ENCODE measurements at places on chromosomes 3 and 15.
A peak's percentile ranks its signal among the peaks of the same experiment; 100 is the strongest.

DNA sequence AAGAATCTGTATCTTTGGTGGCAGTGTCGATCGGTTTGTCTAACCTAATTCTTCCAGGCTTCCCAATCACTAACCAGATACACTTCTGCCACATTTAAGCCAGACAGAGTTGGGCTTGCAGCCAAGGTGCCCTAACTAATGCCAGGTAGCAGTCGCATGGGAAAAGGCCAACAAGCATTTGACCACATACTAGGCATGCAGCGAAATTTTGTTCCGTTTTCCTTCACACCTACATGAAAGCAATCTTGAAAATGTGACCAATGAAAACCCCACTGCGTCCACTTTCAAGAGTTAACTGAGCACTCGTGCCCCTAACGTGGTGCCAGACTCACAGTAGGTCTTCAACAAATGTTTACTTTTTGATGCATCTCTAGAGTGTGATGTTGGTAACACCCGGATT lies 192.2 kb upstream of the TPM1 start:
- no peak for DNase-seq

- peak; percentile 87 for DNase-seq
Measured at GRCh38 chr3:65979162-65979561, 59.6 kb downstream of the MAGI1 start.

DNA sequence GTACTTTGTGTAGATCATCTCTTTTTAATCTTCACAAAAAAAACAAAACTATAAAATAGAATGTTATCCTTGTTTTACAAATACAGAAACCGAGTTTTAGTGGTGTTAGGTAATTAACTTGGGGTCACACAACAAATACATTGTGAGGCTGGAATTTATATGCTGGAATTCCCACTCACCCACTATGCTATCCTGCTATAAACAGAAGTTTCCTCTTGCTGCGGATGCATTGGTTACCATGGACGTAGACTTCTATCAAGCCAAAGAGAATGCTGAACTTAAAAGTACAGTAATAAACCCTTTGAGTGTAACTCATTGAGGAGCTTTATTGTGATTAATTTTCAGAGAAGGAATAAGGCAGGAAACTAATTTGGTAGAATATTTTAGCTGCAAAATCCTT lies 9.2 kb downstream of the SNAP23 start:
- DNase-seq: no peak

GRCh38 chr15:89888214-89888804 lies 5.5 kb downstream of the AP3S2 start:
- DNase-seq: peak; percentile 79

- DNase-seq: no peak
Measured at GRCh38 chr15:63232405-63232804, 43.0 kb downstream of the RAB8B start.

GRCh38 chr15:57301307-57301706 lies 75.0 kb upstream of the CGNL1 start:
- no peak for DNase-seq

DNA sequence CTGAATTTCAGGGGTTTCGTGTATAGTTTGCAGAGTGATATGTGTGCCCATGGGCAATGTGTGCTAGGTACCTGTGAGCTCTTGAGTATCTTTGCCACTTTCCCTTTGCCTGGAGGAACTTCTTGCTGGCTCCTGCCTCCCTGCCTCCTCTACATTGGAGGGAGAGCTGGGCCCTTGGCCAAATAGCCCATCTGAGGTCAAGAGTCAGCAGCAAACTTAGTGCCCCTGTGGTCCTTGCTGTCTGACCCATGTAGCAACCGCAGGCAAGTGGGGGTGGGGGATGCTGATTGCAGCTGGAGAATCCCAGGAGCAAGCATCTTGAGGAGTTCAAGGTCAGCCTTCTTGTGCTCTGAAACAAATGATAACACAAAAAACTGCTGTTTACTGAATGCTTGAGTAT lies 5.4 kb upstream of the TBC1D21 start:
- DNase-seq: no peak

DNA sequence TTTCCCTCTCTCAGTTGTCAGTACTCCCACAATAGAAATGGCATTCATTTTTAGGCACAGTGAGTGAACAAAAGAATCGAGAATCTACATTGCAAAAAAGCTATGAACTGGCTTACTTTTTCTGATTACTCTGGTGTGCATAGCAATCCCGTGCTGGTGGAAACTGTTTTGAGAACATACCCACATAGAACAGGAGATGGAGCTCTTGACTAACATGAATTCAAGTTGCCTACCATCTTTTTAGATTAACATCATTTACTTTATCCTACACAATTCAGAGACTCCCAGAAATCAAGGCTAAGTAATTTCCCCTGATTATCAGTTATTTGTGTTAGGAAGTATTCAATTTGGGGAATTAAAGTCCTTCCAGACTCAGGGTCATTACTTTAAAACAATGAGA lies 326.6 kb downstream of the ARPP21 start:
- peak; percentile 49 for DNase-seq

DNA sequence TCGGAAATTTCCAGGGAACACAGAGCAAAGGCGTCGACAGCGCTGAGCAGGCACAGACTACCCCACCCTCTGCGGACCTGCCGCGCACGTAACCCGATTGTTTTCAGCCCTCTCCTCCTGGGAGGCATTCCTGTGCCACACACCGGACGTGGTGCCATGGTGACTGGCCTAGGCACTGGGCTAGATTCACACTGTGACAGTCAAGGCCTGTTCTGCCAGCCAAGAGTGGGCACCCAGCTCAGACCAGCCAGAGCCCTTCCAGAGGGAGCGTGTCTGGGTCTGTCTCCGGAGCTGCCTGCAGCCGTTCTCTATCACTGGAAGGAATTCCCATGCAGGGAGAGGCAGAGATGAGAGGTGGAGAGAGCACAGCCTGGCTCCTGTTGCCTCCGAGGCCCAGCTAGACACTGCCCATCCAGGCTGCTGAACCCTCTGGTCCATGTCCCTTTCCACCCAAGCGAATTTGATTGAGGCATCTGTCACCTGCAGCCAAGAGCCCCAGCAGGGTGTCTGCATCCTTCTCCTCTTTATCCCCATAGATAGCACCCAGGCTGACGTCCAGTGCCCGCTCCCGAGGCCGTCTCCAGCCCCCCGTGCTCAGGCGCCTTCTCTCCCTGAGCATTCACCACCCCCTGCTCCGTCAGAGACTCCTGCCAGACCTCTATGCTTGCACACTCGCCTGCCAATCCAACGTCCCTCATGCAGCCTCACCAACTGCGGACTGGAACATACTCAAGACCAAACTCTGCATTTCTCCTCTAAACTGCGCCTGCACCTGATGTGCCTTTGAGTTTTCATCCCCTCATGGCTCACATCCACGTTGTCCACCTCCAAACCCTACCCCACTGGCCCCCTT lies 267.5 kb downstream of the OCA2 start:
- no peak for DNase-seq

GRCh38 chr15:92613841-92614240 lies 41.7 kb downstream of the FAM174B start:
- DNase-seq: no peak

- no peak for DNase-seq
Measured at GRCh38 chr3:27625864-27626263, 96.3 kb downstream of the EOMES start.

GRCh38 chr15:29480278-29480677 lies 210.7 kb upstream of the NSMCE3 start:
- DNase-seq: no peak

GRCh38 chr3:53813229-53813628 lies 33.0 kb downstream of the CHDH start:
- DNase-seq: no peak

DNA sequence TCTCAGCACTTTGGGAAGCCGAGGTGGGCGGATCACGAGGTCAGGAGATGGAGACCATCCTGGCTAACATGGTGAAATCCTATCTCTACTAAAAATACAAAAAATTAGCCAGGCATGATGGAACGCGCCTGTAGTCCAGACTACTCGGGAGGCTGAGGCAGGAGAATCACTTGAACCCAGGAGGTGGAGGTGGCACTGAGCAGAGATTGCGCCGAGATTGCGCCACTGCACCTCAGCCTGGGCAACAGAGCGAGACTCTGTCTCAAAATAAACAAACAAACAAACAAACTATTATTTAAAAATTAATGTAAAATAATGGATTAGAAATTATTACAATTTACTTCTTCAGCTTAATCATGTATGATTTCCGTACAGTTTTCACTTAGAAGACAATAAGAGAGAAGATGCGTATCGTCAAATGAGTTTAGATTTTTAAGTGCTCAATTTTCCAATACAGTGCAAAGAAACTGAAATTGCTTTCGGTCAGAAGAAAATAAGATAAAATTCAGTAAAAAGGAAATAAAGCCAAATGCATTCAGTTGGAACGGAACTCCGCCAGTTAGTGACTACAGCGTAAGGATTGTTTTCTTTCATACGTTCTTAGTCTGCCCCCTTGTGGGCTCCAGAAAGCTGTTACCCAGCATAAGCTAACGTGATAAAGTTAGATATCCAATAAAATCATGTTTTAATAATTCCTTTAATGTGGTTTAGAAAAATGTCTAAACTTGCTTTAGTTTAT lies 24.8 kb downstream of the AADAC start:
- peak; percentile 80 for DNase-seq

DNA sequence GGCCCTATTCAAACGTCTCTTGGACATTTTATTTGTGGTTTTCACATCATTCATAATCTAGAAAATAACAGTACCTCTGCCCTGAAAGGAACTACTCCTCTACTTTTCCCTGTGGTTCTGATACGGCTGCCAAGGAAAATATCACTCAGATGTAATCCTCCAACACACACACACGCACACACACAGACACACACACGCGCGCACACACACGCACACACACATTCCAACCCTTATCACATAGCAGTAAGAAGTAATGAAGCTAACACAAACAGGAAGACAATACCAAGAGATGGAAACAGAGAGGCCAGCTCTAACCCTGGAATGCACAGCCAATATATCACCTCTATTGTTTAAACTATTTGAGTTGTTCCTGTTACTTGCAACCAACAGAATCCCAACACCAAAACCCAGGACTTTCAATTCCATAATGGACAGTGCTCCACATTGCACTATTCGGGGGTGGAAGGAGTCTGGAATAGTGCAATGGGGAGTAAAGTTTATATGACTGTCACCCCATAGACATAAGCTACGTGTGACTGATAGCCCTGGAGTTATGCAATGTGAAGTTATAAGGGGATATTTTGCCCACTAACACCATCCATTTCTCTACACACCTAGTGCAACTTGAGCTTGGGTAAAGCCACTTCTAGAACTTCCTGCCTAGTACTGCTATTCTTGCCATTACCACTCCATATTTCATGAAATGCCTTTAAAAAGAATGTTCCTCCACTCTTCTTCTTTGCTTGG lies 71.3 kb upstream of the FNDC3B start:
- peak; percentile 62 for DNase-seq

GRCh38 chr3:157542711-157543500 lies 39.7 kb upstream of the VEPH1 start:
- peak; percentile 83 for DNase-seq

- DNase-seq: no peak
Measured at GRCh38 chr15:81497238-81497637, 123.2 kb upstream of the TMC3 start.

- DNase-seq: no peak
Measured at GRCh38 chr3:139414608-139415224, 25.3 kb upstream of the COPB2 start.

- no peak for DNase-seq
Measured at GRCh38 chr15:72535911-72536310, 61.8 kb downstream of the ARIH1 start.

DNA sequence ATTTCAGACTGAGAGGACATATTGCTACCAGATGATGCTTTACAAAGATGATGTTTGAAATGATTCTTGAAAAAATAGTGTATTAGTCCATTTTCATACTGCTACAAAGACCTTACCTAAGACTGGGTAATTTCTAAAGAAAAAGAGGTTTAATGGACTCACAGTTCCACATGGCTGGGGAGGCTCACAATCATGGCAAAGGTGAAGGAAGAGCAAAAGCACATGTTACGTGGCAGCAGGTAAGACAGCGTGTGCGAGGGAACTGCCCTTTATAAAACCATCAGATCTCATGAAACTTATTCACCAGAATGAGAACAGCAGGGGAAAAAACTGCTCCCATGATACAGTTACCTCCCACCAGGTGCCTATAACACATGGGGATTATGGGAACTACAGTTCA lies 658.4 kb upstream of the CFAP20DC start:
- no peak for DNase-seq

- DNase-seq: no peak
Measured at GRCh38 chr3:155131104-155131503, 51.0 kb downstream of the MME start.

DNA sequence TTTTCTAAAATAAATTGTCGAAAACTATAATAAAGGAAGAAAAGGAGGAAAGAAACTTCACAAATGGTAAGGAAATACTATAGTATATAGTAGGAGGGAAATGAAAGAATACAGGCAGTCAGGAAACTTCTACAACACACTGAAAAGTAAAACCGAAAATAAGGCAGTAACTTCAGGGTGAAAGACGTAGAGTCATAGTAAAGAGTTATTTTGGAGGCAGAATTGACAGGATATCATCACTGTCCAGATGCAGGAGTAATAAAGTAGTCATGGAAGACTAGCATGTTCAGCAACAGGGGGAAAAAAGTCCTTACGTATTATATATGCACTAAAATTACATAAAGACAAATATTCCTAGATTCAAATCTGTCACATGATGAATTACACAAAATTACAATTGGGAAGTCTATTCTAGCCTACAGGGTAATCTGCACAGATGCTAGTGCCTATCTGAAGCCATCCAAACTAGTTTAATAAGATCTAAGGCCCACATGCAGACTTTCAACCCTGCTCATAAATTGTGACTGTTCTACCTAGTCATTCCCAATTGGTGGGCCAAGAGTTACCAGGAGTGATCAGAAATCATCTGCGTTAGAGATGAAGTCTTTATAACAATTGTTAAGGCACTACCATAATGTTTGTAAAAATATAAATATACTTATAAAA lies 14.0 kb downstream of the VPS13C start:
- DNase-seq: no peak

GRCh38 chr15:31128919-31129768 lies 27.6 kb upstream of the TRPM1 start:
- peak; percentile 43 for DNase-seq

- no peak for DNase-seq
Measured at GRCh38 chr3:103794656-103795055, 1359.8 kb downstream of the ZPLD1 start.

All from fibroblast of gingiva (primary cell).